ENCODE measurements at places on chromosomes 2 and 18.

DNA sequence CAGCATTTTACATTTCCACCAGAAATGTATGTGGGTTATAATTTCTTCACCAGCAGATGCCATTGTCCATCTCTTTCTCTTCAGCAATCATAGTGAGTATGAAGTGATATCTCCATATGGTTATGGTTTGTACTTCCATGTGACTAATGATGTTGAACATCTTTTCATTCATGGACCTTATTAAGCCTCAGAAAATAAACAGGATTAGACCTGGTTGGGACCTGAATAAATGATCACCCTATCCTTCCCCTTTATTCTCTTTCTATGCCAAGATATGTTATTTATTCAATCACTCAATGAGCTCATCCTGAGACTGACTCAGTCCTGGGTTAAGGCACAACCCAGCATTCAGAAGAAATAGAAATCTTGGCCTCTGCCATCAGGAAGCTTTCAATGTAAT lies 86.6 kb downstream of the ANTXR1 start:
- DNase-seq = no peak

GRCh38 chr2:172109988-172110811 lies 7.5 kb upstream of the DLX2 start:
- no peak for DNase-seq

DNA sequence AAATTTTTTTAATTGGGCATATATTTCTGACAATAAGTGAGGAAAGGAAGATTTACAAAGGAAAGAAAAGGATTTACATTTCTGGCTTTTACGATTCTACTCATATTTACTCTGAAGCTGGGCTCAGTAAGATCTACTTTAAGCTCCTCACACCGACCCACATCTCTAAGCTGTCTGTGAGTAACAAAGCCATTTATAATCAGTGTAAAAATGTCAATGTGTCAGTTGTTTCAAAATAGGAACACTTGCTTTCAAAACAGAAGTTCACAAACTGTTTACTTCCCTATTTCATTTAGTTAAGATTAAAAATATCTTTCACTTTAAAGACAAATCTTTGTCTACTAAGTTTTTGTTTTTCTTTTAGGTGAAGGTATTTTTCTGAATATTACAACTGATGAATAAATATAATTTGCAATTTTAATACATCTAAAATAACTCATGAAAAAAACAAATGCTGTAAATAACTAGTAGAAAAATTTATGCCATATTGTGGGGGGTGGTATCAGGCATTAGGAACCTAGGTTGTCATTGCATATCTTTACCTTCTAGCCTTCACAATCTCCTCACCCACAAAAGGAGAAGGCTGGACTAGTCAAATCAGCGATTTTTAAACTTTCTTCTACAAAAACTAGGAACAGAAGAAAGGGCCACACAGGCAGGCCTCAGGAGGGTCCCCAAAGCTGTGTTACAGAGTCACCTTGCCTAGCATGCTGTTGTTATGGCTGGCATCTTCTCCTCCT lies 64.5 kb downstream of the TMEM131 start:
- no peak for DNase-seq

GRCh38 chr2:11559066-11559785 lies 25.4 kb downstream of the GREB1 start:
- DNase-seq = no peak

DNA sequence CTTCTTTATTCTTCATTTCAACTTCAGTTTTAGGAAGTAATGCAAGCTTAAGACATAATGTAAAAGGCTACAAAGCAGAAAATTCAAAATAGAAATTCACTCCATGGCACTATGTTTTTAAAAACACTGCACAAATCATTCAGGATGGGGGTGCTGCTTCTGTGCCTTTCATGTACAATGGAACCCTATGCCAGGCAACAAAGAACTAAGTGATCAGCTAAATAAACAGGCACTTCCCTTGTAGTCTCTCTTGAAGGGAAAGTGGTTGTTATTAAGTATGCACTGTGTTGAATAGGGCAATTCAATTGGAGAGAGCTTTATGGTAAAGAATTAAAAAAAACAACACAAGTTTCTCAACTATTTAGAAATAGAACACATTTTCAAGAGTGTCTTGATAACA lies 10.9 kb upstream of the ERBB4 start:
- no peak for DNase-seq

DNA sequence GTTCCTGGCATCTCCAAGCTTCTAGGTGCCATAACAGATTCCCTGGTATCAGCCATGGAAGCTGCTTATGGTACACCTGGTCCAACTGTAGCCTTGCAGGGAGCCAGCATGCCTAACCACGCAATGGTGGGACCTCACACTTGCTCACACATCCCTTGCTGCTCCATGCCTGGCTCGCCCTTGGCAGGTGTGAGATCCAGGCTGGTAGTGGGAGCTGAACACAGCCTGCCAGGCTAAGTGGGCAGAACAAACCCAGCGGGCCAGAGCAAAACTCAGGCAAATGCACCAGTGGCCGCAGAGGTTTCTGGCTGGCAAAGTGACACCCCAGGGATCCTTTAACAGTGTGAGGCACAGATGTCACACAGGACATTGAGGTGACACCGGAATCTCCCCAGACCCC lies 185.8 kb downstream of the NDUFA10 start:
- DNase-seq = no peak

GRCh38 chr2:42928161-42928691 lies 135.8 kb upstream of the HAAO start:
- DNase-seq = no peak

DNA sequence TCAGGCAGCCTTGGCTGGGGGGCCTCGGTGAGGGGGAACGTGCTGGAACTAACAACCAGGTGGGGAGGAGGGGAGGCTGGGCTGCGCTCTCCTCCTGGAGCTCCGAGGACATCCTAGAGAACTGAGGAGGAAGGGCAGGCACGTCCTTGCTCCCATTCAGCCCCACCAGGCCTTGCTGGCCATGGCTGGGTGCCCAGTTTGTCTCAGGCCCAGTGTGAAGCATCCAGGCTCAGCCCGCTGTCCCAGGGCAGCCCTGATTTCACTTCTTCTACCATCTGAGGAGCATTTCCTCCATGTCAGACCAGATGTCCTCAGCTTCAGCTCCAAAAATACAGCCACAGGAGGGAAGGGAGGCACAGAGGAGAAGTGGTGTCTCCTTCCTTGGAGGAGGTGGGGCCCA lies 125.4 kb downstream of the CELF4 start:
- no peak for DNase-seq

DNA sequence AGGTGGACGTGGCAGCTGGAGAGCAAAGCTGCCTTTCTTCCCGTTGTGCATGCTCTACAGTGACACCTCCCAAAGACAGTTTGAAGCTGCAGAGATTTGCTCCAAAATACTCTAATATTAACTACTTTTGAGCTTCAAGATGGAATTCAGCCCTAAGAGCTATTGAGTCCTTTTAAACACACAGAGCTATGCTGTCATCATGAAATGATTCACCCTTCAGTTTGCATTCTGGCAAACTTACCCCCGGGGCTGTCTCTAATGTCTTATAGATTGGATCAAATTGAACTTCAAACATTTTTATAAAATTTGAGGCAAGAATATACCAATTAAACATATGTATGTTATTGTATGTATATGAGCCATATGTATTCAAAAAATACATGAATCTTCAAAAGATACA lies 110.7 kb upstream of the EFEMP1 start:
- DNase-seq = no peak

GRCh38 chr18:76573325-76574025 lies 78.4 kb upstream of the ZNF516 start:
- no peak for DNase-seq

- no peak for DNase-seq
Observed at GRCh38 chr2:70941186-70941585, 5.5 kb downstream of the ATP6V1B1 start.

DNA sequence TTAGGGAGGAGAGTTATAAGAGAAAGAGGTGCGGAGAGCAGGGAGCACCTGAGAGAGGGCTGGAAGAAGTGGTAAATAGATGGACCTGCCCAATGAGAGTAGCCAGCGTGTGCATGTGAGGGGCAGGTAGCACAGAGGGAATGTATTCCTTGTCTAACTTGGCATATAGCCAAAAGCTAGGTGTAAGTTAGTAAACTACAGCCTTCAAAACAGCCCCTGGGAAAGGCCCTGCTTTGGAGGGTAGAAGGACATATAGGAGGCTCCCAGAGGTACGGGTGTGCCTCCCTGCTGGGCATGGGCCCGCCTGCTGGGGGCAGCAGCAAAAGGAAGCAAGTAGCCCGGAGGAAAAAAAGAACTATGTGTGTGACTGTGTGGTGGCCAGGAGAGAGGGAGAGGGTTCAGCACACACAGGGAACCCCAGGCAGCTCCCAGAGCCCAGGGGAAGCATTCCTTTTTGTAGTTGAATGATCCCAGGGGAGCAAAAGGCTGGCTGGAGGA lies 48.0 kb downstream of the TCF7L1 start:
- no peak for DNase-seq

GRCh38 chr18:40555914-40556313 lies 1399.1 kb upstream of the PIK3C3 start:
- DNase-seq = no peak

- peak; percentile 90 for DNase-seq
Observed at GRCh38 chr2:24490690-24491541, at the start of gene NCOA1. NCOA1 (plus strand) TSS chr2:24491254; CDS start chr2:24658678, 167,424 bp downstream.

DNA sequence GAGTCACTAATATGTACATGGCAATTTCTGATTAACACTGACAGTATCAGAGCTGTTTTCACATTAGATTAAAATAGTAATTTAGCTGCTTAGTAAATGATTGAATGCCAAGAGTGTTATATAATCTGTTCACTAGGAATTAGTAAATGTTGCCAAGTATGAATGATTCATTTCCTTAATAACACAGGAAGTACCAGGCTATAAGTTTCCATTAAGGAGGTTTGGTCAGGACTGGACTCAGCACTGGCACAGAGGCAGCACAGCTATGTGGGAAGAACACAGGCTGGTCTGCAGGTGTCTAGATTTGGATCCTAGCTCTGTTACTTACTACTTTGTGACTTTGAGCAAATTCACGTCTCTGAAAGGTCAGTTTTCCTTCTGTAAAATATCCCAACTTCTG lies 97.2 kb downstream of the TDRD15 start:
- no peak for DNase-seq

GRCh38 chr2:68385220-68385906 lies 20.3 kb downstream of the PLEK start:
- peak; percentile 23 for DNase-seq

DNA sequence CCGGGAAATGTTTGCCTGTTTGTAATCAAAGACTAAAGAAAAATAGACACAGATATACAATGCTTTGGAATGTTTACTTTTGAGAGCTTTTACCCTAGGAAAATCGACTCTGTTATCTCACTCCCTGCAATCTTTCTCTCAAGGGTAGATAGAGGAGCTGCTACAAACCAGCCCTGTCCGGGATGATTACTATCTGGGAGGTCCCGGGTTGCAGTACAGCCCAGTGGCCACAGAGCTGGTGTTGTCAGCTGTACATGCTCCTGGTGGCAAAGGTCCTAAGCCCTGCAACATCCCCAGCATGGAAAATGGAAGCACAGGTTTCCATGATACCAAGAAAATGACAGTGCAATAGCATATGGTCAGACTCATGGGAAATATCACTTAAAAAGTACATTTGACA lies 570.5 kb upstream of the SOX11 start:
- no peak for DNase-seq

DNA sequence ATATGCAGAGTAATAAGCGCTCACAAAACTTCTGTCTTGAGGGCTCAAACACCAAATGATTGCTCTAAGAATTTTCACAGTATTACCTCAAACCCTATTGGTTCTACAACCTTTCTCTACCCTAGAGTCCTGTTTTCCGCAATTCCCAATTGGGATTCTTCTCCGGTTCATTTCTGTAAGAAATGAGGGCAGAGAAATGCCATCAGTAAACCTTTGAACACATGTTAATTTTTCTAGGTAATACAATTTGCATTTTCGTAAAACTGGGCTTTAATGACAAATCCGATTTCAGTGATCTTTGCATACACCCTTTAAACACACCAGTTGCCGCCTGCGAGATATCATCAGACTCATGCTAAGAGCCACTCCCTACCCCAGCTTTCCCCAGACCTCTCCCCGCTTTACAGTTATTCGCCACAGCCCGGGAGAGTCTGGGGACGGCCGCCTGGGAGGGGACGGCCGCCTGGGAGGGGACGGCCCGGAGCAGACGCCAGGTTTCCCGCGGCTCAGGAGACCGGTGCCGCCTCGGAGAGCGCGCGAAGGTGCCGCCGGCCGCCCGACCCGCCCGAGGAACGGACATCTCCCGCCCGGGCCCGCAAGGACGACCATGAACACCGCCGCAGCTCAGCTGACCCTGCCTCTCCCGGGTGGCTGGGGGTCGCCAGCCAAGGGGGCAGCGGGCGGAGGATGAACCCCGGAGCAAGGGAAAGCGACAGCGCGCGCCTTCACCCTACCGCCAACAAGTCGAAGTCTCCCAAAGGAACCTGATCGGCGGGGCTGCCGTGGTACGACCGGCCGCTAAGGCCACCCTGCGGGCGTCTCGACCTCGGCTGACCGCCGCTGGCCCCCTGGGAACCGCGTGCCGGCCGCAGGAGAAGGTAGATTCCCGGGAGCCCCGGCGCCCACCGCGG lies 463 bp downstream of the SMC6 start:
- peak; percentile 52 for DNase-seq

- DNase-seq = no peak
Observed at GRCh38 chr2:73503992-73504570, 118.4 kb downstream of the ALMS1 start.

- no peak for DNase-seq
Observed at GRCh38 chr2:102063487-102063911, 71.7 kb downstream of the IL1R2 start.

DNA sequence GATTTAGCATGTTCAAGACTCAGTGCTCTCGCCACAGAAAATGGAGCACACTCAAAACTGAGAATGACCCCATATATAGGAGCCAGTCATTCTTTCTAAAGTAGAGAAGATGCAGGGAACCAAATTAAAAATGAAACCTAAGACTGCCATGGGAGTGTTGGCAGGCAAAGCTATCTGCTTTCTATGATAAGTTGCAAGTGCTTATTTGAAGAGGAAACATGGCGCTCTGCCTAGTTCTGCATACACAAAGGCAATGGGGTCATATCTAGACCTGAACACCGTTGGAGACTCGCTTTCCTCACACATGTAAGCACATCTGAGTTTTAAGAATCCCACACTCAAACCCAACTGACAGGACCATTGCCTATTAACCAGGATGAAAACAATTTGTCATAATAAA lies 292.5 kb downstream of the ALK start:
- DNase-seq = no peak

DNA sequence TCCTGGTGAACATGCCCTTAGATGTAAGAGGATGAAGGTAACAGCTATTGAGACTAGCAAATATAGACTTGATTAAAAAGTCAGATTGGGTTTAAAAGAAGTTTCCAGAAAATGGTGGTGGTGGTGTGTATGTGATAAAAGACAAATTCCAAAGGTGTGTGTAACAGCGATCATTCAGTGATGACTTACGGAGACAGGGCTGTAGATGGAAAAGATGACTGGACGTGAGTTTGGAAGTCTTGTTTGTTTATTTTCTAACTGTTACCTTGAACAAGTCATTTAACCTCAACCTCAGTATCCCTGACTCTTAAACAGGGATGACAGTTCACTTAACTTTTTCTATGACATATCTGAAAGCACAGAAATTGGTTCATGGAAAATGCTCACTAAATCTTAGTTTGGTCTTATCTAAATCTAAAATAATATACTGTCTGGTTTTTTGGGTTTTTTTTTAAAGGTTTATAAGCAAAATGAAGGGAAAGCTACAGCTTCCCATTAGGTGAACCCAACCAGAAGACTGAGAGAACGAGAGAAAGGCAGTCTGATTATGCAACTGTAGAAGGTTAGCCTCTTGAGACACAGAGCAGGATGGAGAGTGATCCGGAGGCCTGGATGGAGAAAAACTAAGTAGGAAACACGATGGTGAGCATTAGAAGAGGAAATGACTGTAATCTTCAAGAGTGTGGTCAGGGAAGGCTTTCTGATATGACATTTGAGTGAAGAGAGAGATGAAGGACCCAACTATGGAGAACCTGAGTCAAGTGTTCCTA lies 71.9 kb downstream of the TCF4 start:
- no peak for DNase-seq

GRCh38 chr2:30706534-30707303 lies 100.5 kb downstream of the CAPN13 start:
- peak; percentile 46 for DNase-seq

All from T-helper 2 cell treated with Interferon-gamma antibody and Interleukin-4, amounts not matched to agents 5 μg/mL and 100 μg/mL, for 36 hours (primary cell).